ENCODE measurements at places on chromosomes 7 and 10.

DNA sequence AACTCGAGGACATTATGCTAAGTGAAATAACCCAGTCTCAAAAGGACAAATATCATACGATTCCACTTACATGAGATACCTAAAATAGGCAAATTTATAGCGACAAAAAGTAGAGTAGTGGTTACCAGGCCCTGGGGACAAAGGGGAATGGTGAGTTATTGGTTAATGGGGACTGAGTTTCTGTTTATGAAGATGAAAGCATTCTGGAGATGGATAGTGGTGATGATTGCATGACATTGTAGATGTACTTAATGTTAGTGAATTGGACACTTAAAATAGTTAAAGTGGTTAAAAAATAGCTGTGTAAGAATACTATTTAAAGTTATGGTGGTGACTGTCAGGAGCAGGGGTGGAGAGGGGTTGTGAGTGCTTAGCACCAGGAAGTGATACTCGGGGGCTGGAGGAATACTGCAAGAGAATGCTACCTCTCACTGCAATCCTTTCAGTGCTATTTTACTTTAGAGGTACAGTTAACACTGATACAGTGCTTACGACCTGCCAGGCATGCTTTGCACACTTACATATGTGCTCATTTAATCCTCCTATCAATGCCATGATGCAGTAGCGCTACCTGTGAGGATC lies 16.7 kb upstream of the TEX36 start:
- DNase-seq: no peak

- no peak for DNase-seq
These were observed 157.3 kb downstream of the NOC3L start for GRCh38 chr10:94205396-94205831.

DNA sequence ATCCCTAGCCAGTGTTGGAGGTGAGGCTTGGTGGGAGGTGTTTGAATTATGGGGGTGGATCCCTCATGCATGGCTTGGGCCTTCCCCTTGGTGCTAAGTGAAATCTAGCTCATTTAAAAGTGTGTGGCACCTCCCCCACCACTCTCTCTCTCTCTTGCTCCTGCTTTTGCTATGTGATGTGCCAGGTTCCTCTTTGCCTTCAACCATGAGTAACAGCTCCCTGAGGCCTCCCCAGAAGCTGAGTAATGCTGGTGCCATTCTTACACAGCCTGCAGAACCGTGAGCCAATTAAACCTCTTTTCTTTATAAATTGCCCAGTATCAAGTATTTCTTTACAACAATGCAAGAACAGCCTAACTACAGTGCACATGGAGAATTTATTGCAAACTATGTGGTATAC lies 188.8 kb upstream of the POT1 start:
- DNase-seq: no peak

- no peak for DNase-seq
These were observed 86.4 kb upstream of the SEMA3C start for GRCh38 chr7:81005254-81005653.

- no peak for DNase-seq
These were observed 259.0 kb downstream of the CXCL12 start for GRCh38 chr10:44125879-44126278.

DNA sequence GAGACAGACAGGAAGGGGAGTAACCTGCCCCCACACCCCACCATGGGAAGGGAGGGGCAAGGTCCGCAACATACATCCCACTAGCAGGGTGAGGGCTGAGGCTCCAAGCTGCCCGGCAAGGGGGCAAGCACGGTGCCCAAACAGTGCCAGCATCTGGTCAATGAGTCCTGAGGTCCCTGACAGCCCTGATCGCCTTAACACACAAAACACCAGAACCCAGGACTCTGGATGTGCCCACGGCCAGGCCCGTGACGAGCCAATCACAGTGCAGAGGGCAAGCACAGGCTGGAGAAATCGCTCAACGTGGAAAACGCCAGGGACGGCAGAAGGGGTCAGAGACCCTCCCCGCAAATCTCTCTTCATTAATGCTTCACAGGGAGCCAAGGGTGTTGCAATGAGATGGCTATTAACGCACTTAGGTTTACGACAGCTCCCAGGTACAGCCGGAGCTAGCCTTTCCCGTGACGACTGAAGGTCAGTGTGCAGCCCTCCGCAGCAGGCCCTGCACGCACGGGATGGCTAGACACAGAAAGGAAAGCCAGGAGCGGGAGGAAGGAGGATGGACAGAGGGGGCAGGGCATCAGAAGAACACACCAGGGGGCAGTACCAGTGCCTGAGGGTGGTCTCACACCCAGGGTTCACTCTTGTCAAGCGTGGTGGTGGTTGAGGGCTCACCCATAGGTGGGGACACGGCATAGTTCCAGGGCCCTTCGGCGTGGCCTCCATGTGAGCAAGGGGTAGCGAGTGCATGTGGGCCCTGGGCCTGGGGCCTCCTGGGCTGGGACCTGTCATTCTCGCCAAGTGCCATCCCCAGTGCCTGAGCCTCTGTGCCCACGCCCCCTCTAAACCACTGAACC lies 220.5 kb downstream of the MAD1L1 start:
- no peak for DNase-seq

GRCh38 chr10:129892548-129893052 lies 71.5 kb downstream of the EBF3 start:
- no peak for DNase-seq

- no peak for DNase-seq
These were observed 254.7 kb upstream of the MKI67 start for GRCh38 chr10:128380946-128381345.

GRCh38 chr10:69472544-69472943 lies 21.3 kb downstream of the TSPAN15 start:
- no peak for DNase-seq

DNA sequence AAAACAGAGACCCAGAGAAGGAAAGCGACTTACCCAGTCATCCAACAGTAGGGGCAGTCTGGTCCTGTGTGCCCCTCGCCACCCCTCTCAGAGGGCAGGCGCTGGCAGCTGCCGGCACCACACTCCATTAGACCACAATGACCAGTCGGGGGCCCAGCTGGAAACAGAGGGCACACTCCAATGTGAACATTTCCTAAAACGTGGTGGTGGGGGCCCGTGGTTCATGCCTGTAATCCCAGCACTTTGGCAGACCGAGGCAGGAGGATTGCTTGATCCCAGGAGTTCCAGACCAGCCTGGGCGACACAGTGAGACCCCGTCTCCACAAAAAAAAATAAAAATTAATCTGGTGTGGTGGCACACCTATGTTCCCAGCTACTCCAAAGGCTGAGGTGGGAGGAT lies 912 bp upstream of the OAT start:
- DNase-seq: no peak

GRCh38 chr10:97553575-97554031 lies 19.0 kb upstream of the ANKRD2 start:
- DNase-seq: peak; percentile 54

DNA sequence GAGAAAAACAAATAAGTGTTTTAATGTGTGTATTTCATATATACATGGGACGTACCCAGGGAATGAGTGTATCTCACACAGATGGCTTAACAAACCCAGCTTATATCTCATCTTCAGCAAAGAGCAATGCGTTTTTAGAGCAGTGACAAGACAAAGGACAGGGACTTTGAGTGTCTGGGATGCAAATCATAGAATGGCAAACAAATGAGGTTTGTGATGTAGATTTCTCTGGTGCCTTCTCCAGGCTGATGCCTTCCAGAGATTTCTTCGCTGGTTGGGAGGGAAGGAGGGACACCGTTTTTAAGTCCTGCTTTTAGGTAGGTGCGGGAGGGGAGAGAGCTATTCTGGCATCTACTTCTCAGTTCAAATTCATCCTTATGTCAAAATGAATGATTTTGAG lies 16.6 kb downstream of the LANCL2 start:
- no peak for DNase-seq

DNA sequence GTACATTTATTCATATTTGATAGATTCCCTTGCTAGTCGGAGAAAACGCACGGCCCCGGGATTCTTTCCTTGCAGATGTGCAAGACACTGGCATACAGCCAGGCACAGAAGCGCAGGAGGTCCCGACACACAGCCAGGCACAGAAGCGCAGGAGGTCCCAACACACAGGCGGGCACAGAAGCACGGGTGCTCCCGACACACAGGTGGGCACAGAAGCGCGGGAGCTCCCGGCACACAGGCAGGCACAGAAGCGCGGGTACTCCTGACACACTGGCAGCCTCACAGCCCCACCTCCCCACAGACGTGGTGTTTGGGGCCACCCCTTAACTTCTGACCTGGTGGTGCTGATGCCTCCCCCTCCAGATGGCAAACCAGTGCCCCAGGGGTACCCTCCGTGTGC lies 237.3 kb downstream of the ZMYND11 start:
- no peak for DNase-seq

DNA sequence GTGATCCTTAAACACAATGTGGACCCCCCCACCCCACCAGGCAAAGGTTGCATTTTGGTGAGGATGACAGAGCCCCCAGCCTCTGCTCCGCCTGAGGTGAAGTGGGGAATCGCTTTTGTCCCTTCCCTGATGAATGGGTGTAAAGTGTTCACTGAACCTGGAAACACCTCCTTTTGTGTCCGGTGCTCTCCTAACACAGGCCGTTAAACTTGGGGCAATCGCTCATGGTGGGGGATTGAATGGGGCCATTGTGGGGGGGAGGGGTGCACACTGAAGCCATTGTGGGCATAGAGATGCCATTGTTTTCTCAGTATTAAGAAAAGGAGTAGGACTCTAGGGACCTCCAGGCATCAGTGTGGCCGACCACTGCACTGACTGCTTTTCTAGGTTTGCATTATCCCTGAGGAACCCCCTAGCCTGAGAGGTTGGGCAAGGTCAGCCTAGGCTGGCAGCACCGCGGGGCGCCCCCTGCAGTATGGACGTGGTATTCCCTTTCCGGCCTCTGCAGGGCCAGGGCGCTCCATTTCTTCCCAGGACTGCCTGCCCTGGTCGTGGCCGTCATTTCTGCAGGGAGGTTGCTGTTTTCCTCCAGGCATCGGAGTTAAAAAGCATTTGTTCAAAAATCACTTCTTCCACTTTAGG lies 158.3 kb downstream of the TCF7L2 start:
- DNase-seq: peak; percentile 17

- no peak for DNase-seq
These were observed 10.6 kb downstream of the LRRC20 start for GRCh38 chr10:70371846-70372245.

DNA sequence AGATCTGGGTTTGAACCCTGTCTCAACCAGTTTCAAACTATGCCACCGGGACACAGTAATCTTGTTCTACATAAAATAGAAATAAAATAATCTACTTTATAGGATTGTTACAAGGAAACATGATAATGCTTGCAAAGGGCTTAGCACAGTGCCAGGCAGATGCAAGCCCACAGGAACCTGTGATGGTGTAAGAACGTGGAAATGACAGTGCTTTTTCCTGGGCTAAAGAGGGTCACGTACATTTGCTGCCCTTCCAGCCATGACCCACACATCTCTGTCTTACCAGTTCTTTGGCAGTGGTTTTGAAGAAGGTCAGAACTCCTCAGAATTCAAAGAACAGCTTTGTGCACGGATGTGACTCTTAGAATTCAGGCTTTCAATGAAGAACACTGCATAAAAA lies 282.9 kb downstream of the CSTF2T start:
- DNase-seq: no peak

GRCh38 chr10:4663162-4663992 lies 162.6 kb upstream of the AKR1E2 start:
- DNase-seq: no peak

DNA sequence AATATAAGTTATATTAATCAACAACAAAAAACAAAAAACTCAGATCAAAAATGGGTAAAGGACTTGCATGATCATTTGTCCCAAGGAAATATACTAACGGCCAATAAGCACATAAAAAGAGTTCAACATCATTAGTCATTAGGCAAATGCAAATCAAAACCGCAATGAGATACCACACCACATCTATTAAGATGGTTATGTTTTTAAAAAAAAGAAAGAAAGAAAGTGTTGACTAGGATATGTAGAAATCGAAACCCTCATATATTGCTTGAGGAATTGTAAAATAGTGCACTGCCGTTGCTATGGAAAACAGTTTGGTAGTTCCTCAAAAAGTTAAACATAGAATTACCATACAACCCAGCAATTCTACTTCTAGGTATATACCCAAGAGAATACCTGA lies 39.4 kb upstream of the CTNNA3 start:
- DNase-seq: no peak

DNA sequence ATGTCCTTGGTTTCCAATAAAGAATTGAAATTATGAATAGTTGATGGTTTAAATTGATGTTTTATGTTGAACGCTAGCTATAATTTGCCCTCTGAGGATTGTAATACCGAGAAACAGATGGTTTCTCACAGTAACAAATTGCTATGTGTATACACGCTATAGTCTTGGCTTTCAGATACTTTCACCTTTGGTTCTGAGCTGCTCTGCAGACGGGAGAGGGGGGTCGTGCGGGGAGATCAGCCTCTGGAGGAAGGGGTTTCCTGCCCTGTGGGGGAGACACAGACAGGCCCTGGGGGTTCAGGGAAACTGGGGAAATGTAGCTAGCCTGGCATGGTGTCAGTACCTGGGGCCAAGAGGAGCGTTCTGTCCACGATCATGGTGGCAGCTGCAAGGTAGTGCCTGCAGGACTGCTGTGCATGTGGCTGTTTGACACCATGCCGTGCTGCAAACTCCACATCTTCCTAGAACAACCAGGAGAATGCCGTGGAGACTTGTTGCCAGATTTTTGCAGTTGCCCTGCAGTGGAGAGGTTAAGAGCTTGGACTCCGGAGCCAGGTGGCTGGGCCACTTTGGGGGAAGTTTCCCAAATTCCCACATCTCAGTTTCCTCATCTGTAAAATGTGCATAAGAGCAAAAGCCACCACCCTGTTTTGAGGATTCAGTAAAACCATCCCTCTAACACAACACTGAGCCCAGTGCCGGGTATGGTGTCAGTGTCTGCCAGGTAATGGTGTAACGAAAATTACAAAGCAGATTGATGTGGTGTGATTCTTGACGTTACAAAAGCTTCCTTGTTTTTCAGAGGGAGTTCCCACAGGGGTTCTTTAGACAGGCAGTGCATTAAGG lies 167.9 kb downstream of the CUX1 start:
- no peak for DNase-seq
